Activated T-cell treated with anti-CD3 and anti-CD28 coated beads for 24 hours (primary cell): ENCODE measurements at places on chromosomes 2 and 18.

DNA sequence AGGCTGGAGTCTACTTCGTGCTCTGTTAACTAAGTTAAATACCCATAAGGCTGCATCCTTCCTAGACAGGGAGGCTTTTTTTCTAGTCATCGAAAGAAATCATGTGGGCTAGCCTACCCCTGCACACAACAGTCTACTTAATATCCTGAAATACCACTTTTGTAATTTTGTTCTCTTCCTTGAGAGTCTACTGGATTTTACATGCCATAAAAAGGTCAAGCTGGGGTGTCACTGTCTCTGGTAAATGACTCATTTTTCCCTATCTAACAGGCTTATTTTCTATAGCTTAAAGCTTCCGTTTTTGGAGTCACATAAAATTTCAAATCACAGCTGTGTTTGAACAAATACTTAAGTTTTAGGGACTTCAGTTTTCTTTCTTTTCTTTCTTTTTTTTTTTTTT lies 10.7 kb upstream of the STAM2 start:
- DNase-seq, result no peak

DNA sequence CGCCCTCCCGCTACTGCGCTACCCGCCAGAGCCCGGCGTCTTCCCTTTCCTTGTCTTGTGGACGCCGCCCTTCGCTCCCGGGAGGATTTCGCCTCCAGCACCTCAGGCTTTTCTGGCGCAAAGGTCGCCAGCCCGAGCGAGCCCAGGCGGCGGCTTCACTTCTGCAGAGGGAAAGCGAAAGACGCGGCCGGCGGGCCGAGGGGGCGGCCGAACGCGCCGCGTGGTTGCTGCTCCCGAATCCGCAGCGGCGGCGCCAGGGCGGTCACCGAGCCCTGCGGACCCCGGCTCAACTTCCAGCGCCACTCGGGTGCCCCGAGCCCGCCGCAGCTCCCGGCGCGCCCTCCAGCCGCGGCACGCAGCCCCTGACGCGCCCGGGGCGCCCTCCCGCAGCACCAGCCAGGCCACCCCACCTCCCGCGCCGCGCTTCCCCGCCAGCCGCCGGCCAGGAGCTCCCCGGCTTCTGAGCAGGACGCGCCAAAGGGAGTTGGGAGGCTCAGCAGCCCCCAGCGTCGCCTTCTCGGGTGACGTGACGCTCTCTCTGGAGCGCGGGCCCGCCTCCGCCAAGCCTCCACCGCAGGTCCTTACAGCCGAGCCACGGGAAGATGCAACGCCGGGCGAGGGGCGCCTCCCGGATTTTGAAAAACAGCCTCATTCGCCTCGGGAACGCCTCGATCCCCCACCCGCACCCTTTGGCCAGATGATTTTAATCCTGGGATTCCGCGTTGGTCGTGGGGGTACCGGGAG lies 84.9 kb upstream of the EPB41L3 start:
- DNase-seq, result no peak

- DNase-seq, result no peak
Measured at GRCh38 chr2:208239770-208240493, 14.9 kb downstream of the IDH1 start.

DNA sequence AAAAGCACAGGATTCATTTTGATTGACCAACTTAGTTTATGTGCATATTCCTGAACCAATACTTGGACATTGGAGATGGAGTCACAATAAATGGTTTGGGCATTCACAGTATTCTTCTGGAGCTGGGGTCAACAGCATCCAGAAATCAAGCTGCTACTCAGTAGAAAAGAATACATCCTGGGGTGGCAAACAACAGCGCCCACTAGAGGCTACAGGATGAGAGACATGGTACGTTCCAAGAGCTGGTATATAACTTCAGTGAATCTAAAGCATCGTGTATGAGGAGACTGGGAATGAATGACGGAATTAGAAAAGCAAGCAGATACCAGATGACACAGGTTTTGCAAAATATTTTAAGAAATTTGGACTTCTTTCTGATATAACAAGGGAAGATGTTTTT lies 142.9 kb upstream of the FIGN start:
- no peak for DNase-seq

DNA sequence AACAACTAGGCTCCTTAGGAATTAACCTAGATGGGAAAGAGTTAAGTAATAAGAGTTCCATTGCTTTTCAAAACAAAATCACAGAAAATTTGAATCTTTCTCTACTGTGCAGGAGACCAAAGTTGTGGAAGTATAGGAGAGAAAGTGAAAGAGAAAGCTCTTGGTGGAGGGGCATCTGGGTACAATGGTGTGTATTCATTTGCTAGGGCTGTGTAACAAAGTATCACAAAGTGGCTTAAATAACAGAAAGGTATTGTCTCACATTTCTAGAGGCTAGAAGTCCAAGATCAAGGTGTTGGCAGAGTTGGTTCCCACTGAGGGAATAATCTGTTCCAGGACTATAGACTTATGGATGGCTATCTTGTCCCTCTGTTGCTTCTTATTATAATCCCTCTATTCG lies 50.5 kb upstream of the GORASP2 start:
- no peak for DNase-seq

DNA sequence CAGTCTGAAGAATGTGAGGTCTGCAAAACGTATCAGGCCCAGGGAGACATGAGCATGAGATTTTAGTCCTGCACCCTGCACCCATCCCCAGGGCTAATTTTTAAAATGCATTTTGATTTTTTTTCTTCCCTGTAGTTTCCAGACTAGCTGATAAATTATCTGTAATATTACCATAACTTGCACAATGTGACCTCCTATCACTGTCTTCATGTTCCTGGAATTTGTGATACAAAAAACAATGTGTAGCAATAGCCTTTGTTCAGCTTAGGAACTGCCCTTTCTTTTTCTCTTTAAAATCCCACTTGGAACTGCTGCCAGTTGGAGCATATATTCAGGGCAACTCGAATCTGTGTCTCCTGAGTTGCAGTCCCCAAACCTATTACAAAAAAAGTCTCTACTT lies 222.8 kb upstream of the HS6ST1 start:
- DNase-seq, result no peak

DNA sequence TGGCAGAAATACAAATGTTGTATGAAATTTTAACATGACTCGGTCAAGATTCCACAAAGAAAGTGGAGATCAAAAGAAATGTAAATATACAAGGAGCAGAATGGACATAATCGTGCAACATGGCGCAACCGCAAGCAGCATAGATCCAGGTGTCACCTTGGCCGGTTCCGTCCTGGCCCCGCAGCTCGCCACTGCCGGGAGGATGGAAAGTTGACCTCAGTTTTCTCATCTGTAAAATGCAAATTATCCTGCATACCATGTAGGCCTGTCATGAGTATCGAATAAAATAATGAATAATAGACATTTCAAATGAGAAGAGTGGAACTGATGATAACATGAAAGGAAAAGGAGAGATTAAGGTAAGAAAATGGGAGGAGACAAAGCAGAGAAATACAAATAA lies 427.3 kb upstream of the SMIM21 start:
- no peak for DNase-seq

DNA sequence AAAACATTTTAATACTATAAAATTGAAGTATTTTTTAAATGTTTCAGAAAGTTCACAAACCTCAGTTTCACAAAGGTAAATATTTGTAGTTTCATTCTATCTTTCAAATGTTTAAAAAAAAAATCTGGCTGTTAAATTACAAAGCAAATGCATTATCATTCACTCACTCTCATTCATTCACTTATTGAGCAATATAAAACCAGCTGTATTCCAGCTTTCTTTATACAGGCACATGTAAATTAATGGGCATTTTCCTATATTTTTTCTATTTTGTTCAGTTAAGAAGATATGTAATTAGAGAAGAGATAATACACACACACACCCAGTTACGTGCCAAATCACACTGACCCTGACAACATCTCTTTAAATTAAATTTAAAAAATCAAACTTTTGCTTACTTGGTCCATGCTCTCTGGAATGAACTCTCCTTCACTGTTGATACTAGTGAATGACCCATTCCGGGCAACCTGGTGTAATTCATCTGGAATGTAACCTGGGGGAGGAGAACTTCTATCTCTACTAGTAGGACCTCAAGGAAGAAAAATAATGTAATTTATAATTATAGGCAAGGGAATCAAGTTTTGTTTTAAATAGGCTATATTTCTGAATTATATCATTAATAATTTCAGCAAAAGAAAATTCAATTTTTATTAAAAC lies 32.5 kb upstream of the ERCC3 start:
- DNase-seq, result no peak

DNA sequence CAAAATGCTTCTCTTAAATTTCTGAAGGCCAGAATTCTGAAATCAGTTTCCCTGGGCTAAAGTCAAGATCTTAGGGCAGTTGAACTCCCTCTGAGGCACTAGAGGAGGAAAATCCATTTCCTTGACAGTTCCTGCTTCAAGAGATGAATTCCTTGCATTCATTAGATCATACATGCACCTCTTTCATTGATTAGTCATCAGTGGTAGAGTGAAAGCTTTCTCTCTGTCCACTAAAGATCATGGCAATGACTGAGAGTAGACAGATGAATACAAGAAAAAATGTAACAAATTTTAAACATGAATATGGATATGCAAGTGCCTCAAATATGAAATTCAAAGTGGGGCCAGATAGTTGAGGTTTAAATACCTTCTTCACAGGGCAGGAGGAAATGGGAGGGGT lies 693.4 kb upstream of the TMEFF2 start:
- DNase-seq, result no peak

DNA sequence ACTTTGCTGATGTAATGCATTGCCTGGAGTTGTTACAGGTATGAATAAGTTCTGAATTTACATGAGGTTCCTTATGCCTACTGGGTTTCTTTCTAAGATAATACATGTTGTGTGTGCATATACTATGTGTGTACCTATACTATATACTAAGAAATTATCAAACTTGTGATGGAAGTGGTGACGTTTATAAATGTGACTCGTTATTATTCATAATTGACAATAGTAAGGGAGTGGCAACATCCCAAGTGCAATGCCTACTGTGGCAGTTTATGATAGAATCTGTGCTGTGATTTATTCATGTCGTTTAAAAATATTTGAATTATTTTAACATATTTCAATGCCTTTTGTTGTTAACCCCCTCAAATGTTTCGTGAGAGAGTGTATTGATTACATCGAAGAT lies 29.9 kb downstream of the MYOM1 start:
- no peak for DNase-seq

GRCh38 chr18:48982266-48982665 lies 31.5 kb upstream of the SMAD7 start:
- DNase-seq, result no peak

DNA sequence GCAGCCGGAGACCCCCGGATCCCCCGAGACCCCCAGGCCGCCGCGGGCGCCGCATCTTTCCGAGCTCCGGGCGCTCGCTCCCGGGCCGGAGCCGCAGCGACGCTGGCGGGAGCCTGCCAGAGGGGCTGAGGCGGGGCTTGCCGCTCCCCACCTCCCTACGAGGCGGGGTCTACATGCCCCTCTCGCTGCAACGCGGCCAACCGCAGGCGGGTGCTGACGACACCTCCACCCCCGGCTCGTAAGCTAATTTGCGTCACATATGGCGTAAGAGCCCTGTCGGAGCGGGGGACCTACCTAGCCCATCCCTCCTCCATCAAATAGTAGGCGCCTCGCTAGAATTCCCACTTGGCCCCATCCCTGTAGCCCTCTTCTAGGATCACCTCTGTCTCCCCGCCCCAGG lies at the start of gene PTPRN:
TSS of gene PTPRN (minus strand) at position 124 of the 400 bp plus-strand sequence. CDS start at position 55, 69 bp downstream.
- no peak for DNase-seq

- no peak for DNase-seq
Measured at GRCh38 chr2:181307203-181307991, 149.8 kb upstream of the ITGA4 start.

GRCh38 chr2:171180229-171180930 lies 19.7 kb upstream of the TLK1 start:
- DNase-seq, result no peak

GRCh38 chr2:158600155-158600802 lies 143.5 kb downstream of the PKP4 start:
- no peak for DNase-seq

GRCh38 chr2:230721712-230722111 lies 9.1 kb downstream of the CAB39 start:
- DNase-seq, result no peak

DNA sequence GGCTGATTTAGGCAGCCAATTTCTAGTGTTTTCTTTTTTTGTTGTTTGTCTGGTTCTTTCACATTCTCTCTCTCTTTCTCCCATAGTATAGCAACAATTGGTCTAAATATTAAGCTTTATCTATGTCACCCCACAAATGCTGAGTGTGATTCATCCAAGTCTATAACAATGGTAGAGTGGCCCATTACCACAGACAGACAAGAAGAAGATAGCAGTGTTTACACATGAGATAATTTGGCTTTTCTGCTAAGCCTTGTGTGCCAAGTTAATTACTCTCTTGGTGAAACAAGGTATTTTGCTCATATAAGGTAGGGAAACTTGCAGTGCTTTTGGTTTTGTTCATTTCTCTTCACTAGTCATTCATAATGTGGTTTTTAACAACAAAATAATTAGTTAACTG lies 166.5 kb downstream of the SLC8A1 start:
- DNase-seq, result no peak

DNA sequence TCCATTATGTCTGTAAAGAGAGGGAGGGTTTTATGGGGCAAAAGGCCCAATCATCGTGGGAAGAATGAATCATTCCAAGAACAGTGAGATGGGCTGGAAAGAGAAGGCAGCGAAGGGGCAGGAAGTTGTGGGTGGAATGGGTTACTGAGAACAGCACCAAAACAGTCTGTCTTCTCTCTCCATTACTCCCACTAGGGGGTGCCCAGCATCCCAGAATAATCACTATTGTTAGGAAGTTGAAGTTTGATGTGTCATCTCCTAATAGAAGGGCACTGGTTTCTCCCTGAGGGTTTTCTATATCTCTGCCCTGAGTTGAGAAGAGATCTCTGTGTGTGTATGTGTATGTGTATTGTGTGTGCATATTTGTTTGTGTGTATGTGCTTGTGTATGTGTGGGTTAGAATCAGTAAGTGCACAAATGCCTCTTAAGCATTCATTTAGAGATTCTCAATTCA lies 76.6 kb upstream of the MAP4K3 start:
- DNase-seq, result peak; percentile 67

DNA sequence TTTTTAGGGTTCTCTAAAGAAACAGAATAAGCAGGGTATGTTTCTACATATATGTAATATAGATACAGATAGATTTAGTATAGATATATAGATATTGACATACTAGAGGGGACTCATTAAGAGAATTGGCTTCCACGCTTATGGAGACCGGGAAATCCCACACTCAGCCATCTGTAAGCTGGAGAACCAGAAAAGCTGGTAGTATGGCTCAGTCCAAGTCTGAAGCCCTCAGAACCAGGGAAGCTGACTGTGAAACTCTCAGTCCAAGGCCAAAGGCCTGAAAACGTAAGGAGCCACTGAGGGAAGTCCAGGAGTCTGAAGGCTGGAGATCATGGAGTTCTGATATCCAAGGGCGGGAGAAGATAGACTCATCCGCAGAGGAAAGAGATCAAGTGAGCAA lies 441.3 kb upstream of the CDH20 start:
- DNase-seq, result no peak

GRCh38 chr18:55780586-55781071 lies 192.6 kb upstream of the TCF4 start:
- DNase-seq, result no peak

GRCh38 chr2:207464007-207464406 lies 65.8 kb upstream of the CREB1 start:
- DNase-seq, result no peak

GRCh38 chr2:38158378-38159118 lies 82.6 kb upstream of the CYP1B1 start:
- DNase-seq, result no peak
